Activated T-helper 9 cell treated with anti-CD3 and anti-CD28 coated beads, Interleukin-2, amount 50 U/mL, for 16 hours (primary cell): ENCODE measurements at places on chromosomes 1 and 21.

DNA sequence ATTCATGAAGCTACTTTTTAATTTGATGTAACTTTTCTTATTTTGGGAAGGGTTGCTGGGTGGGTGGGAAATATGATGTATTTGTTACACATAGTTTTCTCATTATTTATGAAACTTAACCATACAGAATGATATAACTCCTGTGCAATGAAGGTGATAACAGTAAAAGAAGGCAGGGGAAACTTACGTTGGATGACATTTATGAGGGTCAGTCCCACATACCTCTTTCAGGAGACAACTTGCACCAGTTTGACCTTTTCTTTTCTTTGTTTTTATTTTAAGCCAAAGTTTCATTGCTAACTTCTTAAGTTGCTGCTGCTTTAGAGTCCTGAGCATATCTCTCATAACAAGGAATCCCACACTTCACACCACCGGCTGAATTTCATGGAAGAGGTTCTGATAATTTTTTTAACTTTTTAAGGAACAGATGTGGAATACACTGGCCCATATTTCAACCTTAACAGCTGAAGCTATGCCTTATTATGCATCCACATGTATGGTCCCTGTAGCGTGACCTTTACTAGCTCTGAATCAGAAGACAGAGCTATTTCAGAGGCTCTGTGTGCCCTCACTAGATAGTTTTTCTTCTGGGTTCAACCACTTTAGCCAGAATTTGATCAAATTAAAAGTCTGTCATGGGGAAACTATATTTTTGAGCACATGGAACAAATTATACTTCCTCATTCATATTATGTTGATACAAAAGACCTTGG is 28.0 kb upstream of the KIAA1614 start:
- no peak for DNase-seq

DNA sequence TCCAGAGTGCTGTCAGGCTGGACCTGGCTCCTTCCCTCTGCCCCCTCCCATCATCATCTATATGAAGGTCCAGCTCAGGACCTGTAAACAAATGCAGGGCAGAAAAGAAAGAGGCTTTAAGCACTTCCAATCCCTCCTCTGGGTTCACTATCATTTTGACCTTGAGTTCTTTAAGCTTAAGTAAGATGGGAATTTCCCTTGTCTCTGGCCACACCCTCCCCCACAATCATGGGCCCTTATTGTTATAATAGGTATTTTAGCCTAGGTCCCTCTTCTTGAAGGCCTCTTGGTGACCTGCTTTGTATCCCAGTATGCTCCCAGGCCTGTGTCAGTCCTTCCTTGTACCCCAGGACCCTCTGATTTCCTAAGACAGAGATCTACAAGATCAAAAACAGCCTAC is 45.1 kb upstream of the EPS15 start:
- no peak for DNase-seq

- DNase-seq: no peak
Observed at GRCh38 chr1:53286955-53287354, 40.9 kb downstream of the LRP8 start.

DNA sequence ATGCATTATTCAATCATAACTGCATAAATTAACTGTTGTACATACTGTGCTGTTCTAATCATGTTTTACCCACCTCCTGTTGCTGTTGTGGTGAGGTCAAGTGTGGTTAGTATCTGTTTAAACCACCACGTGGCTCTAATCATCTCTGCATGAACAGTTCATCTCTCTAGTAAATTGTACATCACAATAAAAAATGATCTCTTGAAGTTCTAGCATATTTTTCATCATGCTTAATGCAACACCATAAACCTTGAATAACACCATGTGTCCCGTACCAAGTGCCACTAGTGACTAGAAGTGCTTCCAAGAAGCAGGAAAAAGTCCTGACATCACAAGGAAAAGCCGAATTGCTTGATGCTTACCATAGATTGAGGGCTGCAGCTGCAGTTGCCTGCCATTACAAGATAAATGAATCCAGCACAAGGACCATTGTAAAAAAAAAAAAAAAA is 51.7 kb downstream of the SNRPE start:
- no peak for DNase-seq

- DNase-seq: peak; percentile 28
Observed at GRCh38 chr1:151340870-151341754, 5.9 kb downstream of the RFX5 start.

- no peak for DNase-seq
Observed at GRCh38 chr1:62599044-62599443, 1.7 kb downstream of the ANGPTL3 start.

- no peak for DNase-seq
Observed at GRCh38 chr1:226808501-226808900, 61.9 kb upstream of the PSEN2 start.

- no peak for DNase-seq
Observed at GRCh38 chr1:19347533-19348172, 35.5 kb downstream of the SLC66A1 start.

DNA sequence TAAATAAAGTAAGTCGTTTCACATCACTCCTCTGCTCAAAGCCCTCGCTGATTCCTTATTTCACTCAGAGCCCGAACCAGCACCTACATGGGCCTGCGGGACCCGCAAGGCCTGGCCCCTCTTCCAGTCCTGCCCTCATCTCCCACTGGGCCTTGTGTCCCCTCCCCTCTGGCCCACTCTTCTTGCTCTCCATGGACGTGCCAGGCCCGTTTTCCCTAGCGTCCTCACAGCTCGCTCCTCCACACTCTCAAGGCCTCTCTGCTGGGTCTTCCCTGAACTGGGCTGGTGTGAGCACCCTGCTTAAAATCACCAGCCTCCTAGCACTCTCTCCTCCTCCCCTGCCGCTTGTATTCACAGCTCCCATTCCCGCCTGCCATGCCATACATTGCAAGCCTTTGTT is 237.9 kb downstream of the FOXD2 start:
- no peak for DNase-seq

DNA sequence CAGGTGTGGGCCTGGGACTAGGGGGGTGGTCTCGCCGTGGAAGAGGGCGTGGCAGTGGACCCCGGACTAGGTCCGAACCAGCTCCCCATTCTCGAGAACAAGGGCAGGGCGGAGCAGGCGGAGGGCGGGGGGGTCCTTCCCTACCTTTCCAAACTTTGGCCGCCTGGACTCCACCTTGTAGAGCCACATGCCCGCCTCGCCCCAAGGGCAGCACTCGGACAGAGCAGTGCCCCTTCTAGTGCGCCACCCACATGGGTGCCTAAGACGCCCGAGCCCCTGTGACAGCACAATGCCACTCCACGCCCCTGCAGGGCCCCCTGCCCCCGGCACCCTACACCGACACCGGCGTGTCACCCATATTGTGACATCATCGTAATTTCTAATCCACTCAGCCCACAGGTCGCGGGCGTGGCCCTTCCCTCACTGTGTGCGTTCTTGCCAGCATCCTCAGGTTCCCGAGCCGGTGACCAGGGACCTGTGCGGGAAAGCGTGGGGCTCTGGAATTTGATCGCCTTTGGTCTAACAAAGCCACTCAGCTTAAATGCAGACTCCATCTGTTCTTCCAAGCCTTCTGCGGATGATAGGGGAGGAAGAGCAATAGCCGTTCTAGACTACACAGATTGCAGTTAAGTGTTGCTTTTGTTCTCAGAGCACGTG is 553 bp upstream of the STMN1 start:
- DNase-seq: peak; percentile 18

DNA sequence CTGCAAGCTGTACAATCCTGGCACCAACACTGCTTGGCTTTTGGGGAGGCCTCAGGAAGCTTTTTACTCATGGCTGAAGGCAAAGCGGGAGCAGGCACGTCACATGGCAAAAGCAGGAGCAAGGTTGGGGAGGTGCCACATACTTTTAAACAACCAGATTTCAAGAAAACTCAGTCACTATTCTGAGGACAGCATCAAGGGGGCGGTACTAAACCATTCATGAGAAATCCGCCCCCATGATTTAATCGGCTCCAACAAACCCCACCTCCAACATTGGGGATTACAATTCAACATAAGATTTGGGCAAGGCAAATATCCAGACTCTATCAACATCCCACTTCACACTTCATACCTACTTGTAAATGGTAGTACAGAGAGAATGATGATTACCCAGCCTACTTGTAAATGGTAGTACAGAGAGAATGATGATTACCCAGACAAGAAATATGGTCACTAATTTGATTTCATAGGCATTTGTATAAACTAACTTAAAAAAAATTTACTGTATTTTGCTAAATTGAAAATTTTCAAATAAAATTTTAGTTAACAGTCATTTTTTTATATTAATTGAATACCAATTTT is 24.9 kb downstream of the ATP5PF start:
- DNase-seq: no peak

- peak; percentile 8 for DNase-seq
Observed at GRCh38 chr1:71046891-71047634, 553 bp downstream of the PTGER3 start.
